Stimulated activated CD4-positive, alpha-beta T cell treated with anti-CD3 and anti-CD28 coated beads, TNF-alpha, amount 100 ng/mL, for 1 hour (primary cell): ENCODE measurements at places on chromosomes 16 and 17.

GRCh38 chr16:57959121-57959520 is 11.8 kb downstream of the CNGB1 start:
- no peak for DNase-seq

- DNase-seq, result no peak
Measured at GRCh38 chr16:65884018-65884417, 482.5 kb upstream of the CDH5 start.

- DNase-seq, result no peak
Measured at GRCh38 chr17:7883781-7884386, 4.7 kb upstream of the CHD3 start.

DNA sequence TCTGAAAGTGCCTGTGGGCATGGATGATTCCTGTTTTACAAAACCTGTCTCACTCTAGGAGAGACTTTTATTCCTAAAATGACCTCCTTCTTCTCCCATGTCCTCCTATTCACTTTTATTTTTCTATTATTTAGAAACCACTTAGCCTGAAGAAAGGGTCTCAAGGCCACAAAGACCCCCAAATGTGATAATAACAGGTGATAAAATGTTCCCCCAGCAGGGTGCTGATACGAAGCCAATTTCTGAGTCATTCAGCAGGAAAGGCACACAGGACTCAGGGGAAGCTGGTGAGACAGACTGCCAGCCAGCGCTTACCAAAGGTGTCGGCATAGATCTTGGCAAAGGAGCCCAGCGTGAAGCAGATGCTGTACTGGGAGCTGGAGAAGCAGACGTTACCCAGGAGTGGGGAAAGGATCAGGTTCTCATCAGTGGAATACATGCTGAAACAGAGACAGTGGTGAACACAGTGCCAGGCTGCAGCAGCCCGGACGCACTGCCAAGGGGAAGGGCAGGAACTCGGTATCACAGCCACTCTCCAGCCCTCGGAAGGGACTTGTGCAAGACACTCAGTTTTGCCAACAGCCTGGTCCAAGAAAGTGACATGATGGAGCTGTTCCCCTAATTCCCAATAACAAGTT is 24.6 kb downstream of the HIGD1B start:
- DNase-seq, result no peak

DNA sequence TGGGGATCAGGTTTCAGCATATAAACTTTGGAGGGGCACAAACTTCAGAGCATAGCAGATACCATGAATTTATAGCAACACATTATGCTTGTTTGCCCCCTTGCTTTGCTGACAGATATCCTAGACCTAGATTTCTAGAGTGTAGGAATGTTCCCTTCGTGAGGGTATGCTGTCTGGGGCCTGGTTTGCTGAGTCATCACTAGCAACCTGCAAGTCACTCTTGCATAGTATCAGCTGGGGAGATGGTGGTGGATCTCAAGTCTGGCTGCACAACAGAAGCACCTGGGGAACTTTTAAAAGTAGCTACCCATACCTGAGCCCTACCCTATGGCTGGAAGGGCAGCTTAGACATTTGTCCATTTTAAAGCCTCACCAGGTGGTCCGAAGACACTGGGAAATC is 22.3 kb upstream of the HSBP1 start:
- no peak for DNase-seq
